Breast epithelium (tissue), 4 donors: ENCODE measurements at places on chromosomes 1 and 21.

- no peak for DNase-seq
Observed at GRCh38 chr1:82392513-82392912, 591.8 kb downstream of the ADGRL2 start.

GRCh38 chr1:74468982-74469603, 43.3 kb downstream of the LRRC53 start:
- DNase-seq = no peak

GRCh38 chr1:246428542-246429308, 78.4 kb downstream of the SMYD3 start:
- DNase-seq = no peak

- DNase-seq = no peak
Observed at GRCh38 chr1:232634096-232634495, 4.2 kb upstream of the SIPA1L2 start.

GRCh38 chr1:38839363-38839762, 20.2 kb downstream of the RRAGC start:
- no peak for DNase-seq

DNA sequence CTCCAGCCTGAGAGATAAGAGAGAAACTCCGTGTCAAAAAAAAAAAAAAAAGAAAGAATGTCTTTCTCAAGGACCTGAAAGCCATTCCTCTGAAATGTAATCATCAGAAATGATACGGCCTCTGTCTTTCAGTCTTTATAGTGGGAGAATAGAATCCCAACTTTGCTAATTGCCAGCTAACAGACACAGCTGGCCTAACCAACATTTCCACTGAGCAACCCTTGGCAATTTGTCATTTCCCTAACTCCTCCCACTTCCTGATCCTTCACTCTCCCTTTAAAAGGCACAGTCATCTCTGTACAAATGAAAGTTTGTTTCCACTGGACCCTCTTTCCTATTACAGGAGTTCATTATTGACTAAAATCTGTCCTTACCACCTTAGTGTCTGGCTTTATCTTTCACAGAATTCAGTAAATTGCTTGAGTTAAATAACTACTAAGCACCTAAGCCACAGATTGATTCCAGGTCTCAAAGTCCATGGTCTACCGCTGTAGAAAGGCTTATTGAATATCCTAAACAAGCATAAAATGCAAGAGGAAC, 4.3 kb upstream of the CBR1 start:
- no peak for DNase-seq

DNA sequence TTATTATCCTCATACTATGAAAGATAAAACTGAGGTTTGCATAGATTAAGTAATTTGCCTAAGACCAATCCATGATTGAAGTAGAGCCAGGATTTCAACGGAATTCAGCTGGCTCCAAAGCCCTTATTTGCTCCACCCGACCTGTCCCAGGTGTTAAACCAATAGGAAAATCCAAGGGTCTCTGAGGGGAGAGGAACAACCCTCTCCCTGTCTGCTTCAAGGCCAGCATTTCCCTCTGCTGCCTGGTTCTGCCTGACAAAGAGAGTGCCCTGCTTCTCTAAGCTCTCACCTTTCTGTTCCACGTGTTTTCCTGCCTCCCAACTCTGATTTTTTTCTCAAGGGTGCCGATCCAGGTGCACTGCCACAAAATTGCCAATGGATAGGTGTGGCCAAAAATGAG, 127.4 kb downstream of the UBE2U start:
- no peak for DNase-seq

DNA sequence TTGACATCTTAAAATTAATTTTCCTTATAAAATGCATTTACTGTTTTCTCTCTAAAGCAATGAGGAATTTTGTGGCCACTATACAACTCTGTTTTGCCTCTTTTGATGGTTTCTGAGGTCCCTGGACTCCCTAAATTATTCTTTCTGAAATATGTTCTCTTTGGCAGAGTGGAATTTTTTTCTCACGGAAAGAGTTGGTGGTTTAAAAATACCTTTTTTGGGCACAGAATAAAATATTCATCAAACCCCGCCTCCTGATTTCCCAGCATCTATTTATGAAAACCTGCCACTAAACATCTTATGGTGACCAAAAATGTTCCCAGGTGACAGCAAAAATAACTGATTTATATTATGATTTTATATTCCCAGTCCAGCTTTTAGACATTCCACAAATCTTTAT, 165.3 kb upstream of the SYT6 start:
- DNase-seq = no peak

GRCh38 chr1:116405241-116406135, 32.4 kb downstream of the ATP1A1 start:
- DNase-seq = no peak

GRCh38 chr1:39089931-39090521, 63.9 kb downstream of the NDUFS5 start:
- no peak for DNase-seq

GRCh38 chr1:112717263-112717873, 2.2 kb upstream of the PPM1J start:
- no peak for DNase-seq

- no peak for DNase-seq
Observed at GRCh38 chr1:214074477-214074876, 86.7 kb downstream of the PROX1 start.

GRCh38 chr1:111099289-111099688, 40.6 kb downstream of the DRAM2 start:
- no peak for DNase-seq

DNA sequence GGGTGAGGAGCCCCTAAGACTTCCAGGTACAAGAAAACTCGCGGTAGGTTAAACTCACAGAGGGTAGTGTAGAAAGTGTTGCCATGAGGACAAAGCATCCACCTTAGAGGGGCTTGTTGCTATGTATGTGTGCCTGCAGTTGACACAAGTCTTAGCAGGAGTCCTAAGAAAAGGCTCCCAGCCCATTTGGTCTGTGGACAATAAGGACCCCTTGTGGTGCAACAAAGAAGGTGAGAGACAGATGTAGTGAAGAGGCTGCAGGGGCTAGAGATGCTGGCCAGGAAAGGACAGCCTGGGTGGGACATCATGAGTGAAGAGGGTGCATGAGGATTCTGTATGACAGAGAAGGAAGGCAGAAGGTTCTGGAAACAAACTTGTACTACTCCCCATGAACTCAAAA, 36.3 kb upstream of the IL10 start:
- DNase-seq = no peak

GRCh38 chr1:64093941-64094340, 109.5 kb upstream of the UBE2U start:
- no peak for DNase-seq

- DNase-seq = no peak
Observed at GRCh38 chr1:188669728-188670382, 1807.8 kb downstream of the BRINP3 start.

DNA sequence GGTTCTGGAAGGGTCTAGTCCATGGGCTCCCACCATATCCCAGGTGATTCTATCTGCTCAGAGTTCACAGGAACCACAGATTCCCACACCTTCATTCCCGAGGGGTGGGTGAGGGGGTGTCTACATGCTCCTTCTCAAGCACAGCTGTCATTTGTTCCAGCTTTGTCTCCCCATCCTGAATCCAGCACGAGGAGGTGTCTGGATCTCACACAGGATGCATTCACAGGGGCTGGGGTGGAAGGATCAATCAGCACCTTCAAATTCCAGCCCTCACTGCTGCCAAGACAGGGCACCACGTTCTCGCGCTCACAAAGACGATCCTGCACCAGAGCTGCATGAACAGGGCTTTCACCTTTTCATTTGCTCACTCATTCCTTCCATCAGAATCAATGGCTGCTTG, 52.7 kb downstream of the TCP10L start:
- no peak for DNase-seq

DNA sequence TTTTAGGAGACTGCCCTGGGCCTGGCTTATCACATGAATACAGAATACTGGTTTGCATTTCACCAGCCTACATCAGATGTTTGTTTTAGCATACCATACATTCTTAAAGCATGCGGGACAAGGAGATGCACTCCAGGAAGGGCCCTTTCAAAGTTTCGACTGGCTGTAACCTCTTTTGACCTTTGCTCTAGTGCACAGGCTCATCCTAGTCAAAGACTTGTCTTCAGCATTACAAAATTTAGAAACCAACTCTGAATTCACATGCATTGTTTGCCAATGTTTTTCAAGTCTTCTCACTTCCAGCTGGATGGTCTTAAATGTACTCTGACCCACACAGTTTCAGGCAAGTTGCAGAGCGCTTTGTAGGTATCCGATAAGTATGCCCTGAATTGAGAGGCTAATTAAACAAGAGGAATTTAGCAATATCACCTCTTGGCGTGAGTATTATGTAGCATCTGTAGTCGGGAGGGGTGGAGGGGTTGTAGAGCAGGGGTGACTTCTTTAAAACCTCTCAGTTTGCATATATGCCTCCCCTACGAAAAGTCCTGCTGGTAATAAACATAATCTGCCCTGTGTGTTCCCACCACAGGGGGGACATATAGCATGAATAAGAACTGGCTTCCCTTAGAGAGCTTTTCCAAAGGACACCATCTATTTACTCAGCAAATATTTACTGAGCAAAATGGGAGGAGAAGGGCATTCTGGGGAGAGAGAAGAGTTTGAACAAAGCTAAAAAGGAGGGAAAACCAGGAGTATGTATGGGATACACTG, 24.4 kb upstream of the AHCYL1 start:
- DNase-seq = no peak

- DNase-seq = peak; percentile 73
Observed at GRCh38 chr1:167043752-167044488, 46.3 kb downstream of the GPA33 start.

DNA sequence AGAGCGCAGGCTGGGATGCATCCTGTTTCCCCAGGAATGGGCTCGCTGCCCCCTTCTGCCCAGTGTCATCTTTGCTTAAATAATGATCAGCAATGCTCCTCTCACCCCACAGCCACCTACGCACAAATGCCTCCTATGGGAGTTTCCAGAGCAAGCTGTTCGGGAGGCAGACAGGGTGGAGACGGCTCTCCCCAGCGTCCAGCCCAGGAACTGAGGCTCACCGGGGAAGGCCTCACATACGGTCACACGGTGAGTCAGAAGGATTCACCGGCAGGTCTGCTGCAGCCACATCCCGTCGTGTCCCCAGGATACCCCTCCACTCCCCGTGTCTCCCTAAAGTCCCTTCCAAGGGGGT, 40.3 kb upstream of the RUNX3 start:
- no peak for DNase-seq

- no peak for DNase-seq
Observed at GRCh38 chr1:104884939-104885338, 1135.2 kb downstream of the AMY1C start.

GRCh38 chr1:205513774-205514173, 9.3 kb downstream of the CDK18 start:
- DNase-seq = no peak

DNA sequence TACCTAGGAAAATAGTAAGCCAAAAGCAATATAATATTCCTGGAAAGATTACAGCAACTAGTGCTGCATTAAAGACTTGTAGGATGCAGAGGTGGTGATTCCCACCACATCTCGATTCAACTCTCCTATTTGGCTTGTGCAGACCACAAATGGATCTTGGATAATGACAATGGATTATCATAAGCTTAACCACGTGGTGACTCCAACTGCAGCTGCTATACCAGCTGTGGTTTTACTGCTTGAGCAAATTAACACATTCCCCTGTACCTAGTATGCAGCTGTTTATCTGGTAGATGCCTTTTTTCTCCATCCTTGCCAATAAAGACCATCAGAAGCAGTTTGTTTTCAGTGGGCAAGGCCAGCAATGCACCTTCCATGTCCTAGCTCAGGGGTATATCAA, 542.7 kb upstream of the ADGRL4 start:
- DNase-seq = no peak

DNA sequence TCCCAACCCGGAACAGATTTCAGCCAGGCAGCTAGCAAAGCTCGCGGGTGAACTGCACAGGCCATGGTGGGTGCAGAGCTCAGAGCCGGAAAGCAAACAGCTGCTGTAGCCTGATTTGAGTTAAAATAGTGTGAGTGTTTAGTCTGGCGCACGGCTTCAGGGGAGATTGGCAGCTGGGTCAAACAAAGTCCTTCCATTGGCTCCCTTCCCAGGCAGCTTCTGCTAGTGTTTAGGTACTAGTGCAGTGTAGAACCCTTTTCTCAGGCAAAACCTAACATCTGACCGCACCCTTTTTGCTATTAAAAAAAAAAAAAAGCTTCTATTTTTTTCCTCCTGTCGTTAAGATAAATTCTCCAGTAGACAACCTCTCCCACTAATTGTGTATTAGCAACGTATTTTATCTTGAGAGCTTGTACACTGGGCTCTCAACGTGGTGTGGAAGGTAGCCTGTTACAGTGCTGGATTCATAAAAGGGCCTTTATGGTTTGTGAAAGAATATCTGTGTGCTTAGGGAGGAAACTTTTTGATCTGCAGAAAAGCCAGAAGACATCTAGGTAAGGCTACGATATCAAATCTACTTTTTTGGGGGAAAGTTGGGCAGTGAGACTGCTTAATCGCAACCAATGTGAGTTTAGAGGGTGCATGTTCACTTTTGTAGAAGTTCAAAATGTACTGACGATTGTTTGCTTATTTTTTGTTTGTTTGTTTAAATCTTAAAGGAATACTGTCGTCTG, 689.6 kb downstream of the USP25 start:
- DNase-seq = peak; percentile 47

DNA sequence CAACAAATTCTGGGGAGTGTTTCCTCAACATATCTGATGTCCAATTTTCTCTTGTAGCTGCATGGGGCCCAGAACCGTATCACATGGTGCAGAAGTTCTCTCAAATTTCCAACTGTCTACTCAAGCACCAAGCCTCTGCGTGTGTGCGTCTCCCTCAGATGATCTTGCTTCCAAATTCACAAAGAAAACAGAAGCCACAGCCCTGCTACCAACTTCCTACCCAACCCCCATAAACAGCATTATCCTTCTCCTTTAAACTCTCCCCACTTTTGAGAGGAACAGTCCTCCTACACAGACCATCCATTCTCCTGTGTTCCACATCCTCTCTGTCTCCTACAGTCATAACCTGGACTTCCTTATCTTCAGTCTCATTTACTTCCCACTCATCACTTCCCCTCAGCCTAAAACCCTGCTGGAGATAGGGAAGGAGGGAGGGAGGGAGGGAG, 354.1 kb downstream of the SMYD3 start:
- no peak for DNase-seq

GRCh38 chr21:36647279-36648093, 51.4 kb upstream of the SIM2 start:
- no peak for DNase-seq

- no peak for DNase-seq
Observed at GRCh38 chr1:162982364-162982763, 86.8 kb upstream of the RGS4 start.

GRCh38 chr1:198084241-198084908, 72.4 kb upstream of the NEK7 start:
- no peak for DNase-seq
